CD8-positive, alpha-beta T cell (primary cell): ENCODE measurements at places on chromosomes 4 and X.

DNA sequence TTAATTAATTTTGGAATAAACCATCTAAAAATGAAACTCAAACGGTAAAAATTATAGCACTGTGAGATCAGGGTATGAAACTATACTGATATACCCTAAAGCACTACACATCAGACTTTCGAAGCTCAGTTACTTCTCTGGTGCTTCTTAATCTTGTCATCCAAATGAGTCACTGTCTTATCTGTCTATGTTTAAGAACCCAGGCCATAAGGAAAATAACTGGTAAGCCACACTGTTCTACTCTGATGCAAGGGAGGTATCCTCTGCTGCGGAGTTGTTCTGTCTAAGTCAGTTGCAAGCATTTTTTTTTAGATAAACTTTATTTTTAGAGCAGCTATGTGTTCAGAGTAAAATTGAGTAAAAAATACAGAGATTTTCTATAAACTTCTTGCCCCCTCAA, 830.8 kb upstream of the POU3F4 start:
- DNase-seq, result no peak

- peak; percentile 93 for DNase-seq
These were observed at the start of gene RNF4 for GRCh38 chr4:2468456-2469191. TSS of gene RNF4 (plus strand) at chr4:2469106. CDS start at chr4:2490494, 21,388 bp downstream.

- DNase-seq, result no peak
These were observed 136.5 kb downstream of the IL15 start for GRCh38 chr4:141772838-141773237.

- DNase-seq, result no peak
These were observed 236.9 kb downstream of the CHIC1 start for GRCh38 chrX:73799888-73800287.

- no peak for DNase-seq
These were observed 32.1 kb downstream of the HTT-AS start for GRCh38 chr4:3042226-3042625.

- DNase-seq, result no peak
These were observed 182.2 kb downstream of the AR start for GRCh38 chrX:67726018-67726417.

DNA sequence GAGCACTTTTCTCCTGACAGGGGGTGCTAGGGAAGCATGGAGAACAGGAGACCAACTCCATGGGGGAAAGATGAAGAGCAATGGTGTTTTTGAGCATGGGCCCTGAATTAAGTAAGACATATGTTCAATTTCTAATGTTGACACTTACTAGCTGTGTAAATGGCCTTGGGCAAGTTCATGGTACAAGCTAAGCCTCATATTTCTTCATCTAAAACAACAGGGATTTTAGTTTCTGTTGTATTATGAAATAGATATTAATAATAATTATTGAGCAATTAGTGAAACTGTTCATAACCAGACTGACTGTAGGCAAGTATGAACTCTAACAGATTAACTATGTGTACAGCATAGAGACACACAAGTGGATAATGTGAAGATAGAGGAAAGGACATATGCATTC, 515.0 kb upstream of the FAT1 start:
- no peak for DNase-seq

DNA sequence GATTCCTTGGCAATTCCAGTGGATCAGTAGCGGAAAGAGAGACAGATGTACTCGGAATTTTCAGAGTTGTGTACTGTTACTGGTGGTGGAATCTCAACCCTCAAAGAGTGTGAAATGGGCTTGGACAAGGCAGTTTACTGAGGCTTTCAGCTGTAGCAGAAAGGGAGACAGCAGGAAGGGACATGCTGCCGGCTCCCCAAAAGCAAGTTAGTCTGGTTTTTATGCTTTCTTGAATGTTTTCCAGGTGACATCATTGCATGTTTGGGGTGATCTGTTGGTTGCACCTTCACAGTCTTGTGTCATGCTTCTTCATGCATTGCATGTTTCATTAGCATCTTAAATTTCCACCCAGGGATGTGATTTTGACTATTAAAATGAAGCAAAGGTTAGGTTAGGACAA, 1282.2 kb downstream of the ADGRL3 start:
- DNase-seq, result no peak

- no peak for DNase-seq
These were observed 2.1 kb downstream of the NAF1 start for GRCh38 chr4:163164591-163164990.

GRCh38 chrX:104112326-104112951, at the start of gene ZCCHC18:
TSS of gene ZCCHC18 (plus strand) at chrX:104112523. CDS start at chrX:104114112, 1,589 bp downstream.
- DNase-seq, result peak; percentile 29
